ENCODE measurements at places on chromosomes 3 and 15. TPM values are rescaled to one million over a fixed set of nuclear protein-coding genes. Genes with fewer than 3 reads are reported as not detected.

The AP4E1 gene
- polyA plus RNA-seq, result 5.4 TPM

DNA sequence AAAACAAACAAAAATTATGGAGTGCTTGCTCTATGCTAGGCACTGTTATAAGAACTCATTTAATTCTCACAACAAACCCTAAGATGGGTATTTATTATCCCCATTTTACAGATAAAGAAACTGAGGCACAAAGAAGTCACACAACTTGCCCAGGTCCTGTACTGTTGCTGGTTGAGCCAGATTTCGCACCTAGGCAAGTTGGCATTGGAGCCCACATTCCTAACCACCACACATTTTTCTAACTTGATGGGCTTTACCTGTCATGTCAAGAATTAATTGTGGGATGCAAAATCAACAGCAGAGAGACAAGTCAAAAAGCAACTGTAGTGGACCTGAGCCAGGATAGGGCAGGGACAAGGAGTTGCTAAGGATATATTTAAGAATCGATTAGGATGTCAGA, 47.9 kb upstream of the VILL start:
- no peak for DNase-seq

DNA sequence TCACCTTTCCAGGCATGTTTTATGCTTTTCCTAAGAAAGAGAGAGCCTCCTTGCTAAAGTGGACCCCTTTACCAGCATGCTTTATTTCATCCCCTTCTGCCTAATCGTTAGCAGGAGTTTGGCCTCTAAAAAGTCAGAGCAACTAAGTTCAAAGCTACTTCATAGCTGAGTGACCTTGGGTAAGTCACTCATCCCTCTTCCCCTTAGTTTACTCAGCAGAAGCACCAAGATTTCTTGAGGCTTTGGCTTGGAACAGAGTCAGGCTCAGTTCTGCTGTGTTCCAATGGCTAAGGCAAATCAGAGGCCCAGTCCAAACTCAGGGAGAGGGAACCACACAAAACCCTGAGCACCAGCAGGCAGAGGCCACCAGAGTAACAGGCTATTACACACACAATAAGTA, 254.9 kb downstream of the TJP1 start:
- DNase-seq, result no peak

DNA sequence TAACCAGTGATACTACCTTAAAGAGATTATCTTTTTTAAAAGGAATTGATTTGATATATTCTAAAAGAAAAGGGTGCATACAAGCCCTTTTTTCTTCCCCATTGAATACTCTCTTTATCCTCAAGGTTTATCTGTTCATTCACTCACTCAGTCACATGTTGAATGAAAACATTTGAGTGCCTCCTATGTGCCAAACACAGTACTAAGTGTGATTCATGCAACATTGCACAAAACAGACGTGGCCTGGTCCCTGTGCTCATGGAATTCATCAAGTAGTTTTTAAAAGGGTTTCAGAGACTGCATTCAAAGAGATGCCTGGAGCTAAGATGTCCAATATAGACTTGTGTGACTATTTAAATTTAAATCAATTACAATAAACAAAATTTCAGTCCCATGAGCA, 462.2 kb upstream of the MDFIC2 start:
- no peak for DNase-seq

GRCh38 chr3:120775411-120775810, 32.9 kb downstream of the GTF2E1 start:
- no peak for DNase-seq

GRCh38 chr3:153621953-153622352, 459.9 kb downstream of the RAP2B start:
- peak; percentile 35 for DNase-seq

GRCh38 chr3:851098-851790, 241.6 kb upstream of the CNTN6 start:
- no peak for DNase-seq

DNA sequence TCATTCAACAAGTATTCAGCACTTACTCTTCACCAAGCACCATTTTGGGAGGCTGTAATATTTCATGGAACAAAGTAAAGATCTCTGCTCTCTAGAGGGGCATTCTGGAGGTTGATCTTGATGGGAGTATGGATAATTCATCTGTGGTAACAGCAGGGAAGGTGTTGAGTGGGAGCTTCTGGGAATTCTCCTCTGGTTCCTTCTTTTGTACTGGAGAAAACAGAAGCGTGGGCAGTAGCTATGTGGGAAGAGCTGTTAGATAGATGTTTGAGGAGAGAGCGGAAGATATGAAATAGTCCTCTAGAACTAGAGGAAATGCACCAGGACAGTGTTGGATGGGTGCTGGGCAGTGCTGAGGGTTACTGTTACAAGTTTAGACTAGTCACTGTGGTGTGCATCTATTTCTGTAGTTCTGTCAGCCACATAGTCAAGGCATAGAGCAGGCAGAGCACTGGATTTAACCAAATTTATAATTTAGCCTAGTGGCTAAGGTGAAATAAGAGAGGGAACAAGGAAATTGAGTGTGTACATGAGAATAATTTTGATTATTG, 9.6 kb downstream of the NMD3 start:
- no peak for DNase-seq

- no peak for DNase-seq
Measured at GRCh38 chr3:19934098-19934566, at the start of gene EFHB. TSS of gene EFHB (minus strand) at chr3:19934217. CDS start at chr3:19934018, 199 bp downstream.
